NCI-H2171 treated with DMSO at 0.1 percent for 48 hours (cell line): ENCODE measurements at places on chromosomes 3 and 15.

GRCh38 chr3:32076566-32076965 lies 29.9 kb upstream of the GPD1L start:
- no peak for DNase-seq

GRCh38 chr15:39478996-39479395 lies 101.9 kb upstream of the THBS1 start:
- no peak for DNase-seq

DNA sequence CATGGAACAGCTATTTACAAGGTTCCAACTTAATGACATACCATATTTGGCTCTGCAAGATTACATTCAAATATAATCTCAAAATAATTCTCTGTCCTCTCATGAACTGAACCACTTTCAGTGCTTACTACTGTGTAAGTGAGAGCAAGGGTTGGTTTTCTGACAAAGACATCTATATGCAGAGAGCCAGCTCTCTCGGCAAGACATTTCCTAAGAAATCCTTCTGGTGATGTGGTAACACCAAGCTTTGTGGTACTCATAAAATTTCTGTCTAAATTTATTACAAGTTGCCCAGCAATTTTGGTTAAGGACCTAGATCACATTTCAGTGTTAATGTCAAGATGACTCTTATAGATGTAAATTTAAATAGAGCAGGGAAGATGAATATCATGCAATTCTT lies 184.9 kb downstream of the GAP43 start:
- no peak for DNase-seq

DNA sequence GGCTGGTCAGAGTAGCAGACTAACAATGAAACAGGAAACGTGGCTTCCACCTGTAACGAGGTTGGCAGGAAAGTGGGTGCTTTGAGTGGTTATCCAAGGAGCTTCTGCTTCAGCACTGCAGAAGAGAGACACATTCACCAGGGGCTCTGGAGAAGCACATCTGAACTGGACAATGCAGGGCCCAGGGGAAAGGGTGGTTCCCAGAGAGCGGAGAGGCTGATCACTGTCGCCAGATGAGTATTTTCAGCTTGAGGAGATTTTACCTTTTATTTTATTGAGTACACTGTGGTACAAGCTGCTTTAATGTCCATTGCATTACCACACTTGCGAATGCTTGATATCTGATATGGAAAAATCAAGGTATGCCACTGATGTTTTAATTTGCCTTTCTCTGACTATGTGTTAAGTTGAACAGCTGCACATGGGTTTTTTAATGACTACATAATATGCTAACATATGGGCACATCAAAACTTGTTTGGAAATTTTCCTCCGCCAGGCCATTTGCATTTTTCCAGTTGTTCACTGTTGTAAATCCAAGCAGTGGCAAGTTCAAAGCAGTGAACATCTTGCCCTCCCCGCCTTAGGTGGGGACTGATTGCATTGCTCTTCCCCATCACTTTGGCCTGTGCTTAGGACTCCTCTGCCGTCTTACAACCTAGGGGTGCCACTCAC lies 52.1 kb downstream of the LRTM1 start:
- DNase-seq, result peak; percentile 80

DNA sequence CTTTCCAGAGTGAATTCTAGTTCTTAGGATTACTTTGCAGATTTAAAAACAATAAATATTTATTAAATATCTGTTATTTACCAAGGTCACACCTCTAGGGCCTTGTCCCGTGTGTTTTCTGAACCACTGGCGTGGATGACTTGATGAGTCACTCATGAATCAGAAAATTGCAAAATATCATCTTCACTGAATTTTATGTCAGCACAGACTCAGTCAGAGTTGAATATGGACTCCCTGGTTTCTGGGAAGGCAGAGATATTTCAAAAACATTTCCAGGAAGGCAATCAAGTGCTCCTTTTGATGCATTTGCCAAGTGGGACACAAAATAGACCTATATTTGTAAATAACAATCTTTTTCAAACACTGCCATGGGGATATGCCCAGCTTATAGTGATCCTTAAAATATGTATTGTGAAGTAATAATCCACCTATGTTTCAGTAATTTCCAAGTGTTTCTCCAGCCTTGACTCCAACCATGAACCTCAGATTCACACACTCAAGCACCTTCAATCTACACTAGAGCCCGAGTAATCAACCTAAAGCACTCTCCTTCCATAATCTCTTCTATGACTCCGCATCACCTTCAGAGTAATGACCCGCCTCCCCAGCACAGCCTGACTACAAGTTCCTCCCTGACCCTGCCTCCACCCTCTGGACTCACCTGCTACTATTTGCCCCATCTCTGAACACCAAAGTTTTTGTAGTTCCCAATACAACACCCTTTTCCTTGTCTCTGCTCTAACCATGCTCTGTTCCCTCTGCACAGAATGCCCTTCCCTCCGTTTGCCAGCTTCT lies 24.3 kb downstream of the DPH3 start:
- no peak for DNase-seq

- DNase-seq, result no peak
Measured at GRCh38 chr3:50639055-50639494, 22.1 kb downstream of the MAPKAPK3 start.

GRCh38 chr3:197027151-197027895 lies 2.3 kb downstream of the MELTF start:
- DNase-seq, result no peak

DNA sequence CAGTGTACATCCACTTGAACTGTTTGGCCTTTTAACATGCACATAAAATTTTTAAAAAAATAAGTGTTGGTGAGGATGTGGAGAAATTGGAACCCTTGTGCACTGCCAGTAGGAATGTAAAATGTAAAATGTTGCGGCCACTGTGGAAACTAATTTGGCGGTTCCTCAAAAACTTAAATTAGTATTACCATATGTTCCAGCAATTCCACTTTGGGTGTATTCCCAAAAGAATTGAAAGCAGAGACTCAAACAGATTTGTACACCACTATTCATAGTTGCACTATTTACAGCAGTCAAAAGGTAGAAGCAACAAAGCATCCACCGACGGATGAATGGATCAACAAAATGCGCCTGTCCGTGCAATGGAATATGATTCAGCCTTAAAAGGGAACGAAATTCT lies 55.2 kb upstream of the SEC61A1 start:
- DNase-seq, result peak; percentile 49

DNA sequence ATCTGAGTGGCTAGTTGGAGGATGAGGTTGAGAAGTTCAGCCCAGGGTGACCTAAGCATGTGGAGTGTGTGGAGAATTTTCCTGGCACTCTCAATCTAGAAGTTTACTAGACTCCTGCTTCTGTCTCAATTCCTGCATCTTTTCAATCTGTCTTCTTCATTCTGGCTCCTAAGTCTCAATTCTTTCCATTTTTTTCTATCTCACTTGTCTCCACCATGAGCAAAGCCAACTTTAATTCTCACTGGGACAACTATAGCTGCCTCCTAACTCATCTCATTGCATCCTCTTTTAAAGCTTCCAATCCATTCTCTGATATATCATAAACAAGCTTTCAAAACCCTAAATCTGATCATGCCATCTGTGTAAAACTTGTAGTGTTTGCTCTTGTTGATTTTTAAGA lies 569.3 kb downstream of the NAALADL2 start:
- no peak for DNase-seq

GRCh38 chr15:29270169-29270955 lies 740 bp upstream of the NSMCE3 start:
- no peak for DNase-seq

- DNase-seq, result peak; percentile 32
Measured at GRCh38 chr3:69324362-69325025, 61.4 kb downstream of the FRMD4B start.

DNA sequence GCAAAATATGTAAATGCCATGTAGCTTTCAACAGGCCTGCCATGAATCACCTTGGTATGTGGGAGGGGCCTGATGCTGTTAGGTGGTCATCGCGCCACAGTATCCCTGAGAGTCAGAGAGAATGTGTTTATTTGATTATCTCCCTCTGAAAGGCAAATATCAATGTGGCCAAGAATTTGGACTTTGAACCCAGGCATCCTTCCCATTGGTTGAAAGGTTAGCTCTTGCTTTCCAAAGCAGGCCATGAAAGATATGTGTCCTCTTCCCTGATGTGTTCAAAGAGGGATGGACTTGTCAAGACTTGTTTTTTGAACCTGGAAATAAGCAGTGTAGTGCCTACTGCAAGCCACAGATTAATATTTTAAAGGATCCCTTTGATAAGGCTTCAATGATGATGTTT lies 36.7 kb downstream of the SRP14 start:
- DNase-seq, result no peak
